ENCODE measurements at places on chromosomes 4 and X. TPM values are rescaled to one million over a fixed set of nuclear protein-coding genes. Genes with fewer than 3 reads are reported as not detected.

- peak; percentile 94 for DNase-seq
Measured at GRCh38 chrX:39730662-39731329, 367.0 kb downstream of the BCOR start.

DNA sequence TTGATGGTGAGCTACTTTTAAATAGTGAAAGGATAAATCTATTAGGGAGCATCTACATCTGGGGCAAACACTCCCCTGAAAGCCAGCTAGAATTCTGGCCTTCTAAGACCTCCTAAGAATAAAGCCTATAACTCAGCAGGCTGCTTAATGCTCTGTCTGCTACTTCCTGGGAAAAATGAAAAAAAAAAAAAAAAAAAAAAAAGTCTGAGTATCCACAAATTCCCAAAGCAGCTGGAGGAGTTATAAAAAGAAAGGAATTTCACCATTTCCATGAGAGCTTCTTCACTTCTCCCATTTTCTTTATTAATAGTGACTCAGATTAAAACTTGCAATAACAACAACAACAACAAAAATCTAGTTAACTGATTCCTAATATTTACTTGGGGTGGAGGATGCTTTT lies 511.2 kb downstream of the INPP4B start:
- peak; percentile 33 for DNase-seq

DNA sequence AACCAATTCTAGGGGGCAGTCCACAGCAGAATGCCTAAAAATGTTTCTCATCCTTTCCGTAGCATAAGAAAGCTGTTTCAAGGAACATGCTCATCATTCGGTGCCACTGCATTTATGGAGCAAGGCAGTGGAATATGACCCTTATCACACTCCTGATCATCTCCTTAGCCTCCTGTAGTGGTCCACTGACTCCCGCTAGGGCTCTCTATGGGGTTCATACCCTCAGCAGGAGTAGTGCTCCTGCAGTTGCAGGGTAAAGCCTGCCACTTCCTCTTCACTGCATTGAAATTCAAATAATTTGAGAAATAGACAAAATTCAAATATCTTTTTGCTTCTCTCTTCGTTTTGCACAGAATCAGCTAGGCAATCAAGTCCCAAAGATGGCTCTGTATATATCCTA lies 107.0 kb downstream of the NDST3 start:
- DNase-seq: no peak

DNA sequence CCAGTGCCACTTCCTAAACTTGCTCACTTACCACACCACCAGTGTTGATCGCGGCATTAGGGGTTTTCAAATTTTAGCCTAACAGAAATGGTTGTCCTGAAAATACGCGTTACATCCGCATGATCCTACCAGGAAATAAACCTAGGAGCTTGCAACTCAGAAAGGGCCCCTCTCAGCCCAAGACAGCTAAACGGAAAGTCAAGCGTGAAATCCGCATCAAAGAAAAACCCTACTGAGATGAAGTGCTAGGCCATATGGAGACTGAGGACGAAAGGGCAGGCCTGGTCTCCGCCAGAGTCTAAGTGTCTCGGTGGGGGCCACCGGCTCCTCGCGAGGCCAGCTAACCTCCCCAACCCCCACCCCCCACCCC lies 626 bp downstream of the YTHDC1 start:
- DNase-seq: peak; percentile 48

- DNase-seq: no peak
Measured at GRCh38 chrX:103791826-103792485, 15.3 kb downstream of the PLP1 start.

- DNase-seq: no peak
Measured at GRCh38 chr4:58665649-58666048, 1555.5 kb upstream of the IGFBP7 start.

DNA sequence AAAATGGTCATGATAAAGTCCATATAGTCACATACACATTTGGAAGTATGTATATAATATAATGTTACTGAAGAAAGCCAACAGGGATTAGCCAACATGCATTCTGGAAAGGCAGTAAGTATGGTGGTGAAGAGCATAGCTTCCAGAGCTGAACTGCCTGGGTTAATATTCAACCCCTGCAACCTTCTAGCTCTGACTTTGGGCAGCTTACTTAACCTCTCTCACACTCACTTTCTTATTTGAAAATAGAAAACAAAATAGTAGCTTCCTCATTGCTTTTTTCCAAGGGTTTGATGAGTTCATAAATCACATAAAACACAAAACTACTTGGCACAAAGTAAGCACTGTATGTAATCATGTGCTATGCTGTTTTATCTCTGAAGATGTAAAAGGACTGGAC lies 216.4 kb downstream of the CHIC2 start:
- peak; percentile 38 for DNase-seq

TSPYL2 gene
- total RNA-seq: 13.0 TPM

Data from fibroblast of villous mesenchyme (primary cell).